Esophagus squamous epithelium (tissue), 5 donors: ENCODE measurements at places on chromosomes 13 and 19.

DNA sequence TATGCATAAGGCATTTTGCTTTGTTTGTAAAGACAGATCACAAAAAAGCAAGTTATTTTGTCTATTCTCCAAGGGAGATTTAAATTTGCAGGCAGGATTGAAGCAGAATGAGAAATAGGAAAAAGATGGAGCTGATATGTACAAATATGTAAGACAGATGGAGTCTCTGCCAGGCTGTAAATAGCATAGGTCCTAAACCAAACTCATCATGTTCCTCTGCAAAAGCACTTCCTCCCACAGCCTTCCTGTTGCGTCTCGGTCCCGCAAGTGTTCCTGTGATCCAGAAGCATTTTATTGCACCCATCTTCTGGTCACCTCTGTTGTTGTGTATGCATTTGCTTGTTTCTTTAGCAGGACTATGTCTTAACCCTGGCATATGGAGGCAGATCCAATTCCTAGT lies 95.7 kb upstream of the CLDN10 start:
- no peak overlapping the region for H3K4me3 ChIP-seq
- peaks cover 3% of the 10 kb centered on the region for H3K4me1 ChIP-seq
- DNase-seq, result no peak
- no peaks in the 10 kb centered on the region for H3K36me3 ChIP-seq
- H3K27me3 ChIP-seq, result no peaks in the 10 kb centered on the region

GRCh38 chr13:59666504-59666903 lies 497.2 kb downstream of the DIAPH3 start:
- no peak for DNase-seq
- H3K4me3 ChIP-seq, result no peak overlapping the region
- H3K27me3 ChIP-seq, result no peaks in the 10 kb centered on the region

DNA sequence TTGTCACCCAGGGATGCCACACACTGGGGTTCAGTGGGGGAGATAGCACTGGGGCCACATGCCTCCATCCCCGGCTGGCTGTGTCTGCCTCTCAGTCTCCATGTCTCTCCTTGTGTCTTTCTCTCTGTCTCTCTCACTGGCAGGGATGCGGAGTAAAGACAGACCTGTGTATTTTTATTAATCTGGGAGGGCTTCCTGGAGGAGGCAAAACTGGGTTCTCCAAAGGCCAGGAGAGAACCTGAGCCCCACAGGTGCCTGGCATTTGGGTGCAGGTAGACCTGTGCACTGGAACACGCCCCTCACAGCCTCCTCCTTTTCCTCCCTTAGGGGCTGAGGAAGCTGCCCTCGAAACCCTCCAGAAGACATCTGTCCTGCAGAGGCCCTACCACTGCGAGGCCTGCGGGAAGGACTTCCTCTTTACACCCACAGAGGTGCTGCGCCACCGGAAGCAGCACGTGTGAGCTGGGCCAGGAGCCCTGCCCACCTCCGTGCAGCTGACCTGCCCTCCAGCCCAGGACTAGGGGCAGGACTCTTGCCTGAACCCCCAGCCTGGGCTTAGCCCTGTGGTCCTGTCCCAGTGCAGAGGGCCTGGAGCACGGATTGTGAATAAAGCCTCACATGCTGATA lies 32.7 kb downstream of the DHX34 start:
- H3K27ac ChIP-seq, result no peak overlapping the region
- DNase-seq, result no peak
- H3K27me3 ChIP-seq, result no peaks in the 10 kb centered on the region
- no peak overlapping the region for H3K4me3 ChIP-seq

GRCh38 chr19:51317376-51317775 lies 5.9 kb downstream of the IGLON5 start:
- no peaks in the 10 kb centered on the region for H3K36me3 ChIP-seq
- no peak overlapping the region for H3K27ac ChIP-seq
- no peaks in the 10 kb centered on the region for H3K27me3 ChIP-seq
- no peak overlapping the region for H3K4me3 ChIP-seq

- H3K4me3 ChIP-seq, result no peak overlapping the region
- DNase-seq, result no peak
- no peaks in the 10 kb centered on the region for H3K36me3 ChIP-seq
- peaks cover 42% of the 10 kb centered on the region for H3K4me1 ChIP-seq
- H3K27me3 ChIP-seq, result no peaks in the 10 kb centered on the region
These were observed 34.3 kb upstream of the MEDAG start for GRCh38 chr13:30871588-30872275.
